Mesenteric fat pad (tissue), 1 donor: ENCODE measurements at places on chromosomes 1 and 21.

- DNase-seq = no peak
Observed at GRCh38 chr1:59768792-59769735, 45.7 kb upstream of the HOOK1 start.

- DNase-seq = no peak
Observed at GRCh38 chr1:28066393-28067154, 21.8 kb downstream of the EYA3 start.

GRCh38 chr1:224543453-224543852, 72.7 kb upstream of the CNIH3 start:
- no peak for DNase-seq

- no peak for DNase-seq
Observed at GRCh38 chr1:198499588-198499987, 40.9 kb downstream of the ATP6V1G3 start.

DNA sequence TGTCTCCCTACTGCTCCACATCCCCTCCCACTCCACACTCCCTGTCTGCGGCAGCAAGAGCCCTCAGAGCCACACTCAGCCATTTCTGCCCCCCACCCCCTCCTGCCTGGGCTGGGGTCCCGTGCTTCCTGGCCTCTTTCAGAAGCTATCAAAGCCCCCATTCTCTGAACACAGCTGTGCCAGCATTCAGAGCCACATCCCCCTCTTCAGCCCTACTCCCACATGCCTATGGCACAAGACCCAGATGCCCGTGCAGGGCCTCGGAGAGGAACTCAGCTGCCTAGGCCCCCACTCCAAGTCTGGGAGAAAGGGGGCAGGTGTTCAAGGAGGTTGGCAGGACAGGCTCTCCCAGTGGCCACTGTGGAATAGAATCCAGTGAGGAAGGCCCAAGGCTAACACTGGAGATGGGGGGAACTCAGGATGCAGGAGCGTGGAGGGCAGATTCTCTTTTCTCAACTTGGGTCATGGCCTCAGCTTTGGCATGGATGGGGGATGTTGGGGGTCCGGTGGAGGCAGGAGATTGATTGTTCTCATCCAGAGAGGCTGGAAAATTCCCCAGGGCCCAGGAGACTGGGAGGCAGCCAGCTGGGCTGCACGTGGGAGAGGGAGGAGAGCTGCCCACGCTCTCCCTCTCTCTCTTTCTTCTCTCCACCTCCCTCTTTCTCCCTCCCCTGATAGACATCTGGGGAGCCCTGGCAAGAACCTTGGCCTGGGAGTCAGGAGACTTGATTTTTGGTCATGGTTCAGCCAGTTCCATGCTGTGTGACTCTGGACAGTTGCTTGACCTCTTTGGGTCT, 3.5 kb upstream of the BCAN start:
- DNase-seq = no peak

GRCh38 chr1:19354531-19354981, 42.4 kb downstream of the SLC66A1 start:
- no peak for DNase-seq

DNA sequence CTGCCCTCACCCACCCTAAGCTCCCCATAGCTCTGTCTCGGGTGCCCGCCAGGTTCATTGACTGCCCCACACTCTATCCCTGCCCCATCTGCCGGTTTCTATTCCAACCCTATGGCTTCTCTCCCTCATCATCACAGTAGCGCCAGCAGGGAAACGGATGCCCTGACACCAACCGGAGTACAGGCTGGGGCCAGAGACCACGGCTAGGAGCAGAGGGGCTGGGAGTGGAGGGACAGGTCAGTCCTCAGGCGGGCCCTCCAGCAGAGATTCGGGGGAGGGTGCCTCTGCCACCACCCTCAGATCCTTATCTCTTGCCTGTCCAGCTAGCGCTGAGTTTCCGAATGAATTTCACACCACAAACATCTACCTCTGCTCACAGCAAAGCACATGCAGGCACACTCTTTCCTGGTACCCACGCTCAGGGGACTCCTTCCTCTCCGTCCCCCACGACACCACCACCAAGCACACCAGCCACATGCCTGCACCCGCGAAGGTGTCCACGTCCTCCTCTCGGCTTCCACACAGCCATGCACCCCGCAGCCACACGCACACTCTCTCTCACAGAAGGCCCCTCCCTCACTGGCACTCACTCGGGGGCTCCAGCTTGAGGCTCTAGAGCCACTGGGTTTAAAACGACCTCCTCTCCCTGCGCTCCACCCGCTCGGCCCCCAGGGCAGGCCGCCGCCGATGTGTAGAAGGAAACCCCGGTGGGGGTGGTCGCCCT, 7.2 kb downstream of the TAL1 start:
- DNase-seq = no peak

DNA sequence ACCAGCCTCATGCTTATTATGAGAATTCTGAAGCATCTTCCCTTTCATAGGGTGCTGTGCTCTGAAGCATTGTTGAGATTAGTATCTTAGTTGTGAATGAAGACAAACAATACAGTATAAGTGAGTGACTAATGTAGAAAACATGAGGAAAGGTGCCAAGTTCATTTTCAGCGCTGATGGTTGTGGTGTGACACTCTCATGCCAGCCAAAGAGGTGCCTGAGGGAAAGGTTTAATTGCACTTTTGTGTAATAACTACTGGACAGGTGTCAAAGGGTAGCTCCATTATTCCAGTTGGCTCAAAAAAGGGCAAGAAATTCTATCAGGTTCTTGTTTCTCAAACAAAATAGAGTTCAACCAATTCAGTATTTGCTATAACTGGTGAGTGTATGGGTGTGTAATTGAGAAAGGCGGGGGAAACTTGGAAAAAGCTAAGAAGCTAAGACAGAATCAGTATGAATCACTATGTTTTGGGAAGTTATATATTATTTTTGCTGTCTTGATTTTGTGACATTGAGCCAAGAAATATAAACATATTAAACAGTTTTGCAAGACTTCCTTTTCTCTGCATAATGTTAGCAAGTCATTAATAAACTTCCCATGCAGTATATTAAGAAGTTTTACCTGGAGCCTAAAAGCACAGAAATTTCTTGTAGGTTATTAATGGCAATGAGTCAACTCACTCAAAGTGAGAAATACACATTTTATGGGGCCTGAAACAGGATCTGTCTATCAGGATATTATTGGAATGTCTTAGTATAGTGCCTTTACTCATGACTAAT, 31.8 kb downstream of the KCNK2 start:
- DNase-seq = no peak

GRCh38 chr1:3456449-3456963, 2.0 kb downstream of the ARHGEF16 start:
- DNase-seq = no peak

DNA sequence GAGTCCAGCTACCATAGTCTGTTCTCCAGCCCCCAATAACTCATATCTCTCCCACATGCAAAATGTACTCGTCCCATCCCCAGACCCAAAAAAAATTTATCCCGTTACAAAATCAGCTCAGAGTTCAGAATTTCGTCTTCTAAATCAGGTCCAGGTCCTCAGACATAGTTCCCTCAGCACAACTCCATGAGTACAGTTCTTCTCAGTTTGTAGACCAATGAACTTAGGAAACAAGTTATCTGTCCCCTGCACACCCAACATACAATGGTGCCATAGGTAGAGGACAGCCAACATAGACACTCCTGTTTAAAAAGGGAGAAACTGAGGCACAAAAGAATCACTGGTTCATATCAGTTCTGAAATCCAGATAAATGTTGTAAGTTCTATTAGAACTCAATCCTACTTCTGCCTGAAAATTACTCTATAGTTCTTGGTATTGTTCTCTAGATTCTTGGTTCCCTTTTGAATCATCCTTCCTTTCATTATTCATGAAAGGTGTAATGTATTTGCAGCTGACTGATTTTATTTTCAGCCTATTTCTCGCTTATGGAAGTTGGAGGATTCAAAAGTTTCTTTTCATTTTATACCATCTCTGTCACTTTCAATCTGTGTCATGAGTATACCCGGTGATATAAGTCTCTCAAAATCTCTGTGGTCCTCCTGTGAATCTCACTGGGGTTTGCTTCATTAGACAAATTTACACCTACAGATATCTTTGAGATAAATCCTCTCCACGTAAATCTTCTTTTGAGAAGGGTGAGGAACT, 75.8 kb upstream of the TSPAN2 start:
- no peak for DNase-seq

DNA sequence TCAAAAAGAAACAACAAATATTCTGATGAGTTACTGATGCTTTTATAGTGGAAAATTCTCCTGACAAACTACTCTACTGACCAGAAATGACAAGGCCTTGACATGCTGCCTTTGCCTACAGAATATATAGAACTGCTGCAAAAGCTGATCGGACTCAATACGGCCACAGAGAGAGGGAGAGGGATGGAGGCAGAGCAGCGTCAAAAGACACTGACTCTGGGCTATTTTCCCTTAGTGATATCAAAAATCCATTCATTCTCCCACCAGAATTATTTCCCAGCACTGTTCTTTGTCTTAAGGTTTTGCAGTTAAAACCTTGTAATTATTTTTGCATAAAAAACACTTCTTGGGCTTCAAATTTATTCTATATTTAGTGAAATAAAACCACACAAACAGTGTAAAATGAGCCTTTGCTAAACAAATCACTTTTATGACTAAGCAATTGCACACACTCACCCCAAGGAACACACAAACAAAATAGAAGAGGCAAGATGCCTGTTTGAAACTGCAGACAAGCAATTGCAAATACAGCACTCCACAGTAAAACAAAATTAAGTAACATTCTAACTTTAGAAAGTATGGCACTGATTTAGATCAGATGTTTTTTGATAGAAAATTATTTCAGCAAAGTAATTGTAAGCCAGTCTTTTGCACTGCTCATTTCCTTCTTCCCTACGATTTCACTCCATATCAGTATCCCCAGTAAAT, 1036.4 kb downstream of the ADGRL2 start:
- DNase-seq = no peak

DNA sequence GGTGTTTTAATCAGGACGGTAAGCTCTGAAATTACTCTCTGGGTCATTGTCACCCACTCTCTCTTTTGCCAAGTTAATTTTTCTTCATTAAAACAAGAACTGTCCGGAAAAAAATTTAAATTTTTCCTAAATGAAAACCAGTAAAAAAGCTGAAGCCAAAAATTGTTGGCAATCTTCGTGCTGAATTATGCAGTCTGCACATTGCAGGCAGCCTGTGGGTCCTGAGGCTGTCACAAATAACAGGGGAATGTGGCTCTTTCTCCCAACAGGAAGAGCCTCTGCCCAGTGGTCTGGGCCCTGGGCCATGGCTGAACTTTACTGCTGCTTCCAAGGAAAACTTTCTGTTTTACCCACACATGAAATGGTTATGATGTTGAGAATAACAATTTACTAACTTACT, 153.9 kb upstream of the SPAG17 start:
- no peak for DNase-seq

GRCh38 chr1:4393191-4393590, 261.2 kb upstream of the AJAP1 start:
- no peak for DNase-seq

GRCh38 chr21:43983390-43983789, 28.7 kb upstream of the TRAPPC10 start:
- DNase-seq = no peak

DNA sequence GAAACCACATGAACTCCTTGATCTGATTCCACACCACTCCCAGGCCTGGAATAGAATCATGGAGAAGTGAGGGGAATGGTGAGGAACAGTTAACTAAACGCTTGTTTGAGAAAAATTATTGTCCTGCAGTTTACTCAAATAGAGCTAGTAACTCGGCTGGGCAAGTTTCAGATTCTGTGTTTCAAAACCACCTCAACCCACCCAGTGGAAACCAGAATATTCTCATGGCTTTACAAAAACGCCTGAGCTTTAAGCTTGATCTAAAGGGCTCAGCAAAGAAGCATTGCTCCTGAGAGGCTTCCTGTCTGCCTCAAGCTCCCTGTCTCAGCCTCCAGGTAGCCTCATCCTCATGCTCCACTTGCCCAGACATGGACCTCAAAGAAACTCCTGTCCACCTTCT, 16.6 kb downstream of the TCHHL1 start:
- no peak for DNase-seq

DNA sequence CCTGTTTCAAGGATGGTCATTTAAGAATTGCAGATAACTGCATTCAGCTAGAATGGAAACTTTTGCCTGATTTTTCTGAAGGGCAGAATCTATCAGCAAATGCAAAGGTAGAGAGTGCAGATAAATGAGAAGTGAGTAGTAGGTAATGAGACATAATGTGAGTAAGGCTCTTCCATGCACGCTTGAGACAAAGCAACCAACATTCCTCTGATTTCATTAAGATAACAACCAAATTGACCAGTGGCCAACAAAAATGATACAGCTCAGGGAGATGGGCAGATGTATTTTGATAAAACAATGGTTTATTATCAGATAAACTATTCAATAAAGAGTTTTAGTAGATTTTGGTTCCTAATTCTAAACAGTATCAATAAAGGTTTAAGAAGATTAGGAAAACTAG, 404.4 kb upstream of the PBX1 start:
- no peak for DNase-seq

DNA sequence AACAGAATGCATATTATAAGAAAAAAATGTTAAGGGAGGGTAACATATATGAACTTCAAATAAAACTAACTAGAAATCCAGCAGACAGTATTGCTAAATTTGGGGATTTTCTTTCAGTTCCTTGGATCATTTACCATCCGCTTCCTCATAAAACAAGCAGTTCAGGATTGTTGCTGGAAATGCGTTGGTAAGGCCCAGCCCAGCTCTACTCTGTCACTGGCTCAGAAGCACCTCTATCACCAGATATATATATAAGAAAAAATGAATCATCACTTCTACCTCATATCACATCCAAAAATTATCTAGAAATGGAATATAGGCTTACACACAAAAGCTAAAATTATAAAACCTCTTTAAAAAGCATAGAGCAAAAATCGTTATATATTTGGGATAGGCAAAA, 28.2 kb upstream of the COG2 start:
- no peak for DNase-seq

GRCh38 chr1:8986814-8987190, 39.4 kb downstream of the SLC2A7 start:
- no peak for DNase-seq

DNA sequence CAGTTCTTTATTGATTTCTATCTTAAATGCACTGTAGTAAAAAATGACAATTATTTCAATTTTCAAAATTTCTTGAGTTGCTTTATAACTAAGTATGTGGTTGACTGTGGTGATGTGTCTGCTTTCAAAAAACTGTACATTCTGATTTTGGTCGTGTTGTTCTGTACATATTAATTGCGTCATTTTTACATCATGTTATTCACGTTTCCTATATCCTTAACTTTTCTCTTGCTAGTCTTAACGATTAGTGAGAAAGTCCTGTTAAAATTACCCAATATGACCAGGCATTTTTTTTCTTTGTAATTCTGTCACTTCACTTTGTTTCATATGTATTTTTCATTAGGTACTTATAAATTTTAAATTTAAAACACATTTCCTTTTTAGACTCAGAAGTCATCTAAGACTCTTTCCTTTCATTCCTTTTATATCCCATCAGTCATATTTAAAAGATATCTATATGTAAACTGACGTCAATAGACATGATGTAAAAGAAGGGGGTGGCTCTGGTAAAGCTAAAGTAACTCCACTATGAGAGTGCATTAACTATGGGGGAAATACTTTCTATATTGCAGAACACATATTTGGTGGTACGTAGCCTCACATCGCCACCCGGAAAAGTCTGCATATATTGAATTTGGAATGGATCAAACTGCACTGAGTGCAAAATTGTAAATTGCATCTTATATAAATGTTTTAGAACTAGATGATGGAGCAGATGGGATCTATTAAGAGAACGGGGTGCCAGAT, 1.1 kb upstream of the COA6 start:
- DNase-seq = no peak
